ENCODE measurements at places on chromosomes 6 and 20. TPM values are rescaled to one million over a fixed set of nuclear protein-coding genes. Genes with fewer than 3 reads are reported as not detected.

Gene ABHD16B
- total RNA-seq: not detected

Gene ADGRF1
- 0.10 TPM for total RNA-seq

Gene SIRPB1
- 22.8 TPM for total RNA-seq

Gene ACTL10
- 0.42 TPM for total RNA-seq
